ENCODE measurements at places on chromosomes 3 and 15.

- no peak overlapping the region for H3K4me3 ChIP-seq
Measured at GRCh38 chr3:191294291-191294690, 34.9 kb upstream of the CCDC50 start.

DNA sequence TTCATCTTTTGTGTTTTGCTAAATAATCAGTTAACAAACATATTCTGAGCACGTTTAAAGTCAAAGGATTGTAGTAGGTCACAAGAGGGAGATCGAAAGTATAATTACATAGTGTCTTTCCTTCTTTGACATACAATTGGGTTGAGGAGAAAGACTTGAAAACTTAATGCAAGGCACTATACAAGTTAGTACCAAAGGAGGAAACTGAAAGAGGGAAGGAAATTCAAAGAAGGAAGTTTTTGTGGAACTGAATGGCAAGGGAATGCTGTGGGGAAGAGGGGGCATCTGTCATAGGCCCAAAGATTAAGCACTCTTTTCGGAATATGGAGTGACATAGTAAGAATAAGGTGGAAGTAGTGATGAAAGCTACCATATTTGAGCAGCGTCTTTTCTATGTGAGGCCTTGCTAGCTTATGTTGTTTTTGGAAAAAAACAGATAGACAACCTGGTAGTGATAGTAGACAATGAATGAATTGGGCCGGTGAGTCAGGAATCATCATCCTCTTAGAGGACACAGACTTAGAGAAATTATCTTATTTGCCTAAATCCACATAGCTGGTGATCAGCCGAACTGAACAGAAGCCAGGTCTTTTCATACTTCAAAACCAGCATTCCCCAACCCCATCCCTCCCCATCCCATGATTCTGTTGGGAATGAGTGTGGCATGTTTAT, 10.2 kb downstream of the MBNL1 start:
- peaks cover 37% of the 10 kb centered on the region for H3K36me3 ChIP-seq
- peaks cover 53% of the 10 kb centered on the region for H3K4me1 ChIP-seq
- peak overlapping the region; percentile 18 for H3K27ac ChIP-seq
- no peaks in the 10 kb centered on the region for H3K27me3 ChIP-seq

DNA sequence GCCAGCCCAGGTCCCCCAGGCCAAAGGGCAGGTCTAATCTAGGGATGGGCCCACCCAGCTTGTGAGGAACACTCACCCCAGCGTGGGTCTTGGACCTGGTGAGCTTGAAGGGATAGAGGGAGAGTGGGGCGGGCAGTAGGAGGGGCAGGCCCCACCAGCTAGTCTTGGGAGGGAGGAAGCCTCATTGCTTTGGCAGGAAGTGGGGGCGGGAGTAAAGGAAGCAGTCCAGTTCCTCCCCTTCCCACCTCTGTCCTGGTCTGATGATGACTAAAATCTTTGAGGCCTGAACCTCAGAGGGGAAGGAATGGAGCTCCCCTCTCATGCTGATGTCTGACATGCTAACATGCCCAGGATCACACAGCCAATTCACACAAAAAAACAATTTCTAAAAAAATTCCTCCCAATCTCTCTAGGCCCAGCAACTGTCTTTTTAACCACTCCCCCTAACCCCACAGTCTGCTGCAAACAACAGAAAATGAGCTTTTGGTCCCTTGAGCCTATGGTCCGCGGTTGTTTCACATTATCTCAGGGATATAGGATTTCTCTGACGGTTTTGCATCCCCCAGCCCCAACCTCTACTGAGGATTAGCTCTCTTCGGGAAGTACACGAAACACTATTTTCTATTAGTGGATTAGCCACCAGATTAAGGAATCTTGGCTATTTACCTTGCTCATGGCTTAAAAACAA, 30.7 kb upstream of the DUSP7 start:
- DNase-seq = no peak
- no peaks in the 10 kb centered on the region for H3K36me3 ChIP-seq
- peak overlapping the region; percentile 93 for H3K27ac ChIP-seq
- no peaks in the 10 kb centered on the region for H3K27me3 ChIP-seq

DNA sequence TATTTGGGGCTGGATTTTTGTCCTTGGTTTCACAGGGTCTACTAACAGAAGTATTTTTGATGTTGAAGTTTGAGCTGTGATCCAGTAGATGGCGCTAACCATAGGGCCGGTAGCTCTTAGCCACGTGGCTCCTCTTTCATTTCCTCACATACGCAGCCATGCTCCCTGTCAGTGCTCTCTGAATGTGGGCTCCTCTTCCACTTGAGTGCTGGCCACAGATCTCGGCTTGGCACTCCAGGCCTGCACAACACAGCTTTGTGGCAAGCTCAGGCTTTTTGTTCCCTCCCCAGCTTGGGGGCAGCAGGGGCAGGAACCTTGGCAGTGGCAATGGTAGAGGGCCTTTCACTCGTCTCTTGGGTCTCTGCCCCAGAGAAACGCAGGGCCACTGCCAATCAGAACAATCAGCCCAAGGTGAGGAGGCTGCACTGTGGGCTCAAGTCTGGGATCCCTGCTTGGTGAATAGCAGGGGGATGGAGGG, 18.6 kb upstream of the DNAAF4 start:
- no peaks in the 10 kb centered on the region for H3K4me1 ChIP-seq
- H3K4me3 ChIP-seq = no peak overlapping the region
- no peak for DNase-seq
- H3K36me3 ChIP-seq = peaks cover 2% of the 10 kb centered on the region

DNA sequence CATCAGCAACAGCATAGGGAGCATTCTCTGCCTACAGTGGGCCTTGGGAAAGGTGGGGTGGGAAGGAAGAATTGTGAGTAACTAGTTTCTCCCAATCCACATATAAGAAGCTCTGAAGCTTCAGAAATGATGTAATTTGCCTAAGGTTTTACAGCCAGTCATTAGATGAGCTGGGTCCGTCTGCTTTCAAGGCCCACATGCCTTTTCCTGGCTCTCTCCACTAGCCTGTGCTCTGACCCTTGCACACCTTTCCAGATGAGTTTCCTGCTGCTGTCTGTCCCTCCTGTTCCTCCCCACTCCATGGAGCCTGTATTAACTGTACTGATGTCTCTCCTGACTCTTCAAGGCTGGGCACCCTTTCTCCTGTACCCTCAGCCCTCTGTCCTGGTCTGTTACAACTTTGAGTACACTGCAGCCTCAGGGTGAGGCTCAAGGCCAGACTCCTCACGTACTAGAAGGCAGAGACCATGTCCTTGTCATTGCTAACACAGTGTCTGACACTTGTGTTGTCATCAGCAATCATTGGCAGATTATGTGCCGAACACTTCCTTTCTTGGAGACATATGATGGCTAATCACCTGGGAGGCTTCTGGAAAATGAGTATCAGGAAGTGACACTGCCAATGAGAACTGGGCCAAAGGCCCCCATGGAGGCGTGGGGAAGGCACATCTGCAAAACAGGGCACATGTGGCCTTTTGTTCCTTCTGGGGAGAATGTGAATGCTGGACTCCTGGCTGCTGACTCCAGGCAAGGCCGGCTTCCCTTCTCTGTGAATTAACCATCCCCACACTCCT, 6.6 kb downstream of the TM6SF1 start:
- H3K27ac ChIP-seq = no peak overlapping the region
- H3K27me3 ChIP-seq = peaks cover 25% of the 10 kb centered on the region
- H3K4me3 ChIP-seq = no peak overlapping the region
- no peaks in the 10 kb centered on the region for H3K36me3 ChIP-seq
- no peak for DNase-seq
- H3K4me1 ChIP-seq = peaks cover 1% of the 10 kb centered on the region

GRCh38 chr3:183572935-183573334, 17.4 kb upstream of the KLHL6 start:
- no peak overlapping the region for H3K27ac ChIP-seq
- H3K27me3 ChIP-seq = peaks cover 8% of the 10 kb centered on the region
- no peaks in the 10 kb centered on the region for H3K4me1 ChIP-seq
- no peaks in the 10 kb centered on the region for H3K36me3 ChIP-seq
- no peak for DNase-seq

All from effector memory CD8-positive, alpha-beta T cell (primary cell).